SJCRH30 (cell line): ENCODE measurements at places on chromosomes 3 and 15. TPM values are rescaled to one million over a fixed set of nuclear protein-coding genes. Genes with fewer than 3 reads are reported as not detected.

- H3K36me3 ChIP-seq = no peaks in the 10 kb centered on the region
- H3K27me3 ChIP-seq = no peaks in the 10 kb centered on the region
- no peak overlapping the region for H3K4me3 ChIP-seq
- H3K4me1 ChIP-seq = no peaks in the 10 kb centered on the region
Observed at GRCh38 chr3:174023421-174023820, 625.9 kb downstream of the NLGN1 start.

- no peaks in the 10 kb centered on the region for H3K27me3 ChIP-seq
- H3K4me1 ChIP-seq = peaks cover 16% of the 10 kb centered on the region
- DNase-seq = no peak
Observed at GRCh38 chr3:52422669-52423068, 22.2 kb downstream of the SEMA3G start.

GRCh38 chr3:122864498-122864897 is 69.6 kb downstream of the SLC49A4 start:
- peaks cover 5% of the 10 kb centered on the region for H3K36me3 ChIP-seq
- H3K4me1 ChIP-seq = peaks cover 12% of the 10 kb centered on the region
- H3K4me3 ChIP-seq = no peak overlapping the region
- no peak overlapping the region for H3K27ac ChIP-seq

DNA sequence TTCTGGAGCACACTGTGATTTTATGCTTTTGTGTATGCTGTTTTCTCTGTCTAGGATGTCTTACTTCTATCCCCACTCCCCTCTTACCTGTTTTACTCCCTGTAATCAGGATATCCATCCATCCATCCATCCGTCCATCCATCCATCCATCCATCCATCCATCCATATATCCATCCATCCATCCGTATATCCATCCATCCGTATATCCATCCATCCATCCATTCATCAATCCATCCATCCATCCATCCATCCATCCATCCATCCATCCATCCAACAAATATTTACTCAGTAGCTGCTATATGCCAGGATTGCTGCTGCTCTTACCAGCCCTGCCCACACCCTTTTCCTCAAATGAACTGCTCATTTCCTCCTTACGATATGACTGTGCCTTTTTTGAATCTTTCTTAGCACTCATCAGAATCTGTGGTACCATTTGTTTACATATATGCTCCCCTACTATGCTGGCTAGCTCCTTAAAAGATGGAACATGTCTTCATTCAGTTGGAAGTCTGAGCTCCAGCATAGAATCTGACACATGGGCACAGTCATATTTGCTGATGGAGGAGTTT is 35.2 kb downstream of the USP13 start:
- H3K27ac ChIP-seq = no peak overlapping the region
- no peaks in the 10 kb centered on the region for H3K4me1 ChIP-seq
- H3K4me3 ChIP-seq = no peak overlapping the region

DNA sequence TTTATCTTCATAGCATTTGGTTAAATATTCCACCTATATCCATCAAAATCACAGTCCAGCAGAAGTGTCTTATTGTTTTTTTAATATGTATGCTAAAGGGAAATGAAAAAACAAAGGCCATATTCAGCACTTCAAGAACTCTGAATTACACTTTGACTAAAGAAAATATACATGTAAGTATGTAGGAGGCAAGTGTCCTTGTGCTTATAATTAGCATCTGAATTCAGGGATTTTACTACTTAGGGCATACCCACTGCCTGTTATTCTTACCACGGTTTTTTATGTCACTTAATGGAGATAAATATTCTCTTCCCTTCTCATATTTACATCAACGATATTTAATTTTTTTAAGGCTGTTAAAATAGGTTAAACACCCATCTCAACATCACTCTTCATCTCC is 117.3 kb downstream of the TBC1D5 start:
- H3K27me3 ChIP-seq = no peaks in the 10 kb centered on the region
- H3K4me1 ChIP-seq = peaks cover 15% of the 10 kb centered on the region
- DNase-seq = no peak
- H3K4me3 ChIP-seq = no peak overlapping the region
- H3K27ac ChIP-seq = no peak overlapping the region
- H3K36me3 ChIP-seq = no peaks in the 10 kb centered on the region

GRCh38 chr3:171979081-171979480 is 60.3 kb upstream of the FNDC3B start:
- H3K4me1 ChIP-seq = no peaks in the 10 kb centered on the region
- no peak for DNase-seq
- no peaks in the 10 kb centered on the region for H3K27me3 ChIP-seq
- H3K4me3 ChIP-seq = no peak overlapping the region
- no peak overlapping the region for H3K27ac ChIP-seq
- H3K36me3 ChIP-seq = no peaks in the 10 kb centered on the region

TMEM266 gene
- 0.05 and 0.10 TPM in 2 replicates for total RNA-seq

NR2E3 gene
- 4.5 and 8.8 TPM in 2 replicates for total RNA-seq

C3orf70 gene
- total RNA-seq = 11.7 and 11.8 TPM in 2 replicates
